SW 1271 (cell line): ENCODE measurements at places on chromosomes 3 and 15.

- no peak for DNase-seq
Measured at GRCh38 chr3:192092388-192093005, 631.5 kb downstream of the PYDC2 start.

DNA sequence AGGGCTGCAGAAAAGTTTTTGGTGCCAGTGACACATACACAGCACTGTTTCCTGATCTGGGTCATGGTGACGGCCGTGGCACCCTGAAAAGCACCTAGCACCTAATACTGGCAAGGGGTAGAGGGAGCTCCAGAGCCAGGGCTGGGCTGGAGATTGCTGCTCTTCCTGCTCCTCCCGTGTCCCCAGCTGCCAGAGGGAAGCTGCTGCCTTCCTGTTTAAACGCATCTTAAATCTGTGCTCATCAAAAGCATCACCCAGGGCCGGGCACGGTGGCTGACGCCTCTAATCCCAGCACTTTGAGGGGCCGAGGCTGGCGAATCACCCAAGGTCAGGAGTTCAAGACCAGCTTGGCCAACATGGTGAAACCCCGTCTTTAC lies 156.7 kb upstream of the MEF2A start:
- DNase-seq, result peak; percentile 13

DNA sequence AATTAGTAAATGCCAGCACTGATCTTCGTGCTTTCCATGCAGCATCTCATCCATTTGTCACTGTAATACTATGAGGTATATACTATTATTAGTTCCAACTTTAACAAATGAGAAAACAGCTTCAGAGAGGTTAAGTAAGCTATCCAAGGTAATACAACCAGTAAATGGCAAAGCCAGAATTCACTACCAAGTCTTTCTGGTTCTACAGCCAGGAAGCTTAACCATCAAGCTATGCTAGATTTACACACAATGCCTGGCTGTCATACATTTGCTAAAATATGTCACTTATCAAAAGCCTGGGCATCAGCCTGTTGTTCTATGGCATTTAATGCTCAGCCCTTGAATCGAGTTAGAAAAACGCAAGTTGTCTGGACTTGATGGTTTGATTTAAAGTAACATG lies 32.6 kb downstream of the TMOD2 start:
- no peak for DNase-seq

- no peak for DNase-seq
Measured at GRCh38 chr3:170721563-170721962, 135.7 kb upstream of the SLC7A14 start.
